Fibroblast of skin of scalp (primary cell): ENCODE measurements at places on chromosomes 4 and X.

DNA sequence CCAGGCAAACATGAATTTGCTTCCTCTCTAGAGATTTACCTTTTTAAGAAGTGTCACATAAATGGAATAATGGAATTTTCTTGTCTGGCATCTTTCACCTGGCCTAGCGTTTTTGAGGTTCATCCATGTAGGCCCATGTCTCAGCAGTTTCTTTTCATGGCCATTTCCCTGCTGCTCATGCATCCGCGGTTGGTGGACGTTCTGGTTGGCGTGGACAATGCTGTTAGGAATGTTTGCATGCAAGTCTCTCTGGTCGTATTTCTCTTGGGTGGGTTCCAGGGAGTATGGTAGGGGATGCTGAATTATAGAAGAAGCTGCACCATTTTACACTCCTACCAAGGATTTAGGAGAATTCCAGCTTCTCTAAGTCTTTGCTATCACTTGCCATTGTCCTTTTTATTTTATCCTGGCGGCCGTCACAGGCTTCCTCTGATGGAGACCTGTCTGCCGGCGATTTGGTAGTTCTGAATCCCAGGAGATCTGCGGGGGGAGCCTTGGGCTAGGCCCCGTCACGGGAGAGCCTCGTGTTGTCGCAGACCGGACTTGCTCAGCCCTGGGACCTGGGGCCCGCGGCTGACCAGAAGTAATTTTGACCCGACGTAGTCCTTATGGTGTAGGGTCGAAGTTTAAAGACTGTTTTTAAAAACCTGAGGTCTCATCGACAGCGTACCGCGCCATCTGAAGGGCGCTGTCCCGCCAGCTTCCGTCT, 56.9 kb upstream of the TADA2B start:
- peak; percentile 88 for DNase-seq

- DNase-seq, result no peak
Measured at GRCh38 chr4:78069859-78070258, 12.7 kb downstream of the FRAS1 start.

DNA sequence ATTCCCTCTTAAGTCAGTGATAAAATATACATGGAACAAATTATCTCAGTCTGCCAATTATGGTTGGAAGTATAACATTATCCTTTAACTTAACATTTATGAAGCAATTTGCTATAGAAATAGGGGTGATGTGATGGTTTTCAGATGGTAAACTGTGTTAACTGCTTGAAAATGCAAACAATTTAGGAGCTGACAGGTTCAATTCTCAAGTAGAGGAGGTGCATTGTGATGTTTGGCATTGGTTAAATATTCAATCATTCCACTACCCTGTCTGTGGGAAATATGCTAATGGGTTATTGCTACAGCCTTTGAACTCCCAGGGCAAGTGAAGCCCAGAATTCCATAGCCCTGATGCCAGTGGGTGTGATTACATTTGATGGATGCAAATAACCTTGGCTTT, 243.4 kb upstream of the GK2 start:
- DNase-seq, result peak; percentile 42

- peak; percentile 23 for DNase-seq
Measured at GRCh38 chr4:87807402-87807801, 8.0 kb downstream of the IBSP start.

GRCh38 chr4:60885011-60885410, 315.1 kb upstream of the ADGRL3 start:
- DNase-seq, result peak; percentile 45

GRCh38 chr4:28360681-28361080, 1500.0 kb downstream of the STIM2 start:
- DNase-seq, result no peak

DNA sequence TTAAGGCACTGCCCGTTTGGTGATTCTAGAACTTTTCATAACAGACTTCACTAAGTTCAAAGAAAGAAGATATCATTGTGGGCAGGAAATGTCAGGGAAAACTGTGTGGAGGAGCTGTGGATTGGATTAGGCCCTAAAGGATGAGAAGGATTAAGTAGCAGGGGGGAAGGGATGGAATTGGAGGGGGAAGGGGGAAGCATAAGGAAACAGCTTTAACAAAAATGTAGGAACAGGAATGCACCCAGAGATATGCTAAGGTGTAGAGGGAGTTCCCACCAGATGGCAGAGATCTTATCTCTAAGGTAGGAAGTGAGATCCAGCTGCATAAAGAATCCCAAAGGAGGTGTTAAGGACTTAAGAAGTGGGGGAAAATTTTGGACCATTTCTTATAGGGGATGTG, 114.5 kb downstream of the LARP7 start:
- DNase-seq, result no peak

GRCh38 chrX:74461384-74461783, 40.1 kb downstream of the SLC16A2 start:
- DNase-seq, result no peak

DNA sequence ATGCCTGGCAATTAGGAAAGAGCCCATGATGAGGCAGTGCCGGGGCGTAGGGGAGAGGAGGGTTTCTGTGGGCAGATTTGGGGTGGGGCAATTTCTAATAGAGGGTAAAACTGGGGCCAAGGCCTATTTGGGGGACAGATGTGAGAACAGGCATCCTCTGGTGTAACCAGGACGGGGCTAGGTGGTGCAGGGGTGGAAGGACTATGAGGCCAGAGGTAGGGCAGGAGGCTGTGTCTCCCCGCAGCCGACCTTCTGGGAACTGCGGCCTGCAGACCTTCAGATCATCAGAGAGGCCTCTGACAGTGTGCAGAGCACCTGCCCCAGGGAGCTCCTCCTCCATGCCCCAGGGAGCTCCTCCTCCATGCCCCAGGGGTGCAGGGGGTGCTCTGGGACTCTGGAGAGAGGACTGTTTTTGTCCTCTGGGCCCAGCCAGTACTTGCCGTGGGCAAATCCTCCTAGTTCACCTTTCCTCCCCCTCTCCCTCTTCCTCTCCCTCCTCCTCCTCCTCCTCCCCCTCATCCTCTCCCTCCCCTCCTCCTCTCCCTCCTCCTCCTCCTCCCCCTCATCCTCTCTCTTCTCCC, 101.9 kb downstream of the SORCS2 start:
- no peak for DNase-seq

DNA sequence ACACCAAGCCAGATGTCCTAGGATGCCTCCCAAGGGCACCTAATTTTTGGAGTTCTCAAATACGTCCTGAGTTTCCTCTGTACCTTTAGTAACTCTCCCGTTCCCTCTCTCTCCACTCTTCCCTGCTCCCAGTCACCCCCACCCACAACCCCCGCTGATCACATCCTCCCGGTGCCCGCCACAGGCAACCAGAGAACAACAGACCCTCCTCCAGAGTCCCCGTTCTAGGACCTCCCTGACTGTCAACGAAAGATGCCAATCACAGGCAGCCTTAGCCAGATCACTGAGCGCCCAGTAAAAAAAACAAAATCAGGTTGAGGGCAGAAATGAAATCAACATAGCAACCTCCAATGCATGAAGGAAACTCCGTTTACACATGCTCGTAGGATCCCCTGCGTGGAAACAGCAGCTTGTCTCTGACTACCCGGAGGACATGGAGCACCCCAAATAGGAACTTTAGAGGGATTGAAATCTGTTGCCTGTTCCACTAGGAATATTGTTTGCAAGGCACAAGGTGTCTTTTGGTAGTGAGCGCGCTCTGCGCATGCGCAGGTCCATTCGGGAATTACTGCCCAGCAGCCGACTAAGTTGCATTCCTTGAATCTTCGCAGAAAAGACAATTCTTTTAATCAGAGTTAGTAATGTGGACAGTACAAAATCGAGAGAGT, at the start of gene GABRB1:
TSS of gene GABRB1 (plus strand) at position 557 of the 668 bp plus-strand sequence.
- peak; percentile 33 for DNase-seq

DNA sequence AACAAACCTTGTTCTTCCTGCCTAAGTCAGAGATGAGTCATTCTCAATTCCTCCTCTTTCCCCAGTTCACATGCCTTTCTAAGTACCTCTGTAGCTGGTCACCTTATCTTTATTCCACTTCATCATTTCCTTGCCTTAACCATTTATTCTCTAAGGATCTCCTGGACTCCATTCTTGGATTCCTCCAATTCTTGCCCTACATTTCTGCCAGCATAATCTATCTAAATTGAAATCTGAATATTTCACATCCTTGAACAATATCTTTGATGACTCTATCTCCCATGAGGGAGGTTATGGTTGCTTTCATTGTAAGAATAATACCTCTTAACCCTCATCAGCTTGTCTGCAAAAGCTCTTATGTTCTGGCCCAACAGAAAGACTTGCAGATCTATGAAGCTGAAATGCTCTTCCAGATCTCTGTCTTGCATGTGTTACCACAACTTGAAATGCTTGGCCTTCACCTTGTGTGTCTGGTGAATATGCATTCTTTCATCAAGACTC, 28.6 kb upstream of the PDE5A start:
- peak; percentile 25 for DNase-seq

DNA sequence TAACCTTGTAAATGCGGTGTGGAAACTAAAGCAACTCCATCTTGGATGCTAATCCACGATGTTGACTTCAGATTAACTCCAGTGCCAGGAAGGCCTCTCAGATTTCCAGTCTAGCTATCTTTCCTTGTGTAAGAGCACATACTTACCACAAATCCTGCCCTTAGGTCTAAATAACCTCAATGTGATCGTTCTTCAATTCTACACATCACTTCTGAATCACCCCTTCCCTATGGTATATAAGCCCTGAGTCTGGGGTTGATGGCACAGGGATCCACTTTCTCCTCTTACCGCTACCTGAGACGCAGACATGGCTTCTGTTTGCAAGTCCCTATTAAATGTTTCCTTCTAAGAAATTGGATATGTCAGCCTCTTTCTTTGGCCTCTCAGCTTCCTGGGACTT, 17.5 kb upstream of the ZNF41 start:
- no peak for DNase-seq

DNA sequence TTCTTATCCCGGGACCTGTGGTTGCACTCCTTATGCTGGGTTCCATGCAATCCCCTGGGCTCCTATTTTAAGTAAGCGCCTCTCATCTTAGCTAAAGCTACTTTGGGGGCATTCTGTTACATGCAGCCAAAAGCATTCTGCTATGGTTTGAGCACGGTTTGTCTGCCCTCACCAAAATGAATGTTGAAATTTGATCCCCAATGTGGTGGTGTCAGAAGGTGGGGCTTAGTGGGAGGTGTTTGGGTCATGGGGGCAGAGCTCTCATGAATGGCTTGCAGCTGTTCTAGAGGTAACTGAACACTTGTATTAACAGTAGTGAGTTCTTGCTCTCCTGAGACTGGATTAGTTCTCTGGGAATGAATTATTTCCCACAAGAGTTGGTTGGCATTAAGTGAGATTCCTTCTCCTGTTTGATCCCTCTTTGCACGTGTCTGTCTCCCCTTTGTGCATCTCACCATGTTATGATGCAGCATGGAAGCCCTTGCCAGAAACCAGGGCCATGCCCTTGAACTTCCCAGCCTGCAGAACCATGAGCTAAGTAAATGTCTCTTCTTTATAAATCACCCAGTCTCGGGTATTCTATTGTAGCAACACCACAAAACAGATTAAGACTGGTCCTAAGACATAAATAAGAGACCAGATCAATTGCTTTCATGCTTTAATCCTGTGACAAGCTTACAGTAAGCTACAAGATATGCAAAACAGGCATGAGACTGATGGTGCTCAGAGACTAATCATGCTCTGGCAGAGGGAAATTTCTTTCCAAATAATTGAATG, 141.8 kb downstream of the TSPAN5 start:
- peak; percentile 35 for DNase-seq

- no peak for DNase-seq
Measured at GRCh38 chr4:63663870-63664269, 745.4 kb downstream of the TECRL start.

DNA sequence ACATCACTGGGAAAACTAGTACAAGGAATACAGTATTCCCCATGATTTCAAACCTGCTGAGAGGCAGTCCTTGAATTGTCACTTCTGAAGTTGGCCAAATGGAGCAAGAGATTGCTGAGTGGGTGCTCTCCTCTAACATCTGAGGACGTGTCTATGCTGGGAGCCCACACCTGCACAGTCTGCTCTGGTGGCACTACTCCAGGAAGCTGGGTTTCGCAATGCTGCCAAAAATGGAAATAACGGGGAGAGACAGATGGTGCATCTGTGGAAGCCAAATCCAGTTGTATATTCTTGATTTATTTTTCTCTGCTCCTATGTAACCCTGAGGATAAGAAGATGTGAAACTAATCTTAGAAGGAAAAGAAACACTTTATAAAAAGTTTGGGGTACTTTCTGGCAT, 240.1 kb upstream of the CTSO start:
- DNase-seq, result no peak
